DMS79 treated with DMSO at 0.1 percent for 48 hours (cell line): ENCODE measurements at places on chromosomes 6 and 20.

- DNase-seq = no peak
These were observed 20.4 kb downstream of the OSBPL2 start for GRCh38 chr20:62258499-62259293.

- no peak for DNase-seq
These were observed 52.5 kb downstream of the RBL1 start for GRCh38 chr20:37042986-37043972.

GRCh38 chr6:3301506-3301905 lies 42.8 kb downstream of the PSMG4 start:
- no peak for DNase-seq

DNA sequence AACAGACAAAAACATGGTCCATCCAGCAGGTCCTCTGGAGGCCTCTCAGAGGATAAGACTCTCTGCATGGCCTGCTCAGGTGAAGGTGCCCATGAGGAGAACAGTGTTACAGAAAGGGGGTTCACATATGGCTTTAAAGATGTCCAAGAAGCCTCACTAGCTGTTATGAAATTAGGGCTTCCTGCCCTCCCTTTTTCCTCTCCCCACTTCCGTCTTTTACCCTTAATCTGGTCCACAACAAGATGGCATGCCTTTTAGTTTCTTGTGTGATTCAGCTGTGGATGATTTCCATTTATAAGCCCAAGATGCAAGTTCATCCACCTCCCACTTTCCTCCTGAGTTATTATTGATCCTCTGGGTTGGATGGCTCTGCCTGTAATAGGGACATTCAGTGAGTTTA lies 14.0 kb downstream of the GCNT2 start:
- DNase-seq = no peak

DNA sequence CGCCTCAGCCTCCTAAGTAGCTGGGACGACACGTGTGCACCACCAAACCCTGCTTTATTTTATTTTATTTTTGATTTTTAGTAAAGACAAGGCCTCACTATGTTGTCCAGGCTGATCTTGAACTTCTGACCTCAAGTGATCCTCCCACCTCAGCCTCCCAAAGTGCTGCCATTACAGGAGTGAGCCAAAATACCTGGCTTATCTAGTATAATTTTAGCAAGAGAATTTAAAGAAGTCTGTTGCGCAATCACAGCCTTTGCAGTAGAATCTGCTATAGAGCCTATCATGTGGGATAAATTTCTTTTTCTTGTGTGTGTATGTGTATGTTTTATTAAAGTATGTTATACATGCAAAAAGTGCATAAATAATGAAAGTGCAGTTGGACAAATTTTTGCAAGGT lies 92.1 kb upstream of the ANKEF1 start:
- DNase-seq = no peak

DNA sequence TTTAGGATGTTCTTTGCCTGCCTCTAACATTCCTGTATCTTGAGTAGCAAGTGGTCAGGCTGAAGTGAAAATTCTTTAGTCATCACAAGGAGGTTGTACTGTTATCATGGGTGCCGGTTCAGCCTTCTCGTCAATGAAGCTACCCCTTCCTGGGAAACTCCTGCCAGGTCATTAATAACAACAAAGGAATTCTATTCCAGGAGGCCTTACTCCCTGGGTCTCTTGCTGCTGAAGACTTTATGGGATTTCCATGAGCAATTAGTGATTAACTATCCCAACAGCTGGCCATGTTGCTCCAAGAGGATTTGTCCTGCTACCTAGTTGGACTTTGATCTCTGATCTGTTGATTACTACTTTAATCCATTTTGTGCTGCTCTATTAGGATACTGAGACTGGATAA lies 62.7 kb upstream of the ELOVL5 start:
- DNase-seq = no peak

DNA sequence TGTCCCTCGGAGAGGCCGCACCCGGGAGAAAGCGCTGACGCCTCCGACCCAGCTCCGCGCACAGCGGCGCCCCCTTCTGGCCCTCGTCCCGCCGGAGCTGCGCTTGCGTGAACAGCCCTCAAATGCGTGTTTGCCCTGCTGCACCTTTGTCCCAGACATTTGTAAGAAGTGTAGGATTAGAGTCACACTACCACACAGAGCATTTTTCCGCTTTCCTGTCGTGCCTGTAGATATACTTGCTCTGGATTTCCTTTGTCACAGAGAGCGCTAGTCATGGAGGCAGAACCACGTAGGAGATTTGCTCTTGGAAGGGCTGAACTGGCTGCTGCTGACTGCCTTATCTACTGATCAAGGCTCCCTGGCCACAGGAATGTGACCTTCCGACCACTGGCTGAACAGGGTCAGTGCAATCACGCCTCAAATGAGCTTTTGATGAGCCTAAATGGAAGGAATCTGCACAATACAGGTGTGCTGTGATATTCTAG lies 62.3 kb downstream of the PAX1 start:
- no peak for DNase-seq

DNA sequence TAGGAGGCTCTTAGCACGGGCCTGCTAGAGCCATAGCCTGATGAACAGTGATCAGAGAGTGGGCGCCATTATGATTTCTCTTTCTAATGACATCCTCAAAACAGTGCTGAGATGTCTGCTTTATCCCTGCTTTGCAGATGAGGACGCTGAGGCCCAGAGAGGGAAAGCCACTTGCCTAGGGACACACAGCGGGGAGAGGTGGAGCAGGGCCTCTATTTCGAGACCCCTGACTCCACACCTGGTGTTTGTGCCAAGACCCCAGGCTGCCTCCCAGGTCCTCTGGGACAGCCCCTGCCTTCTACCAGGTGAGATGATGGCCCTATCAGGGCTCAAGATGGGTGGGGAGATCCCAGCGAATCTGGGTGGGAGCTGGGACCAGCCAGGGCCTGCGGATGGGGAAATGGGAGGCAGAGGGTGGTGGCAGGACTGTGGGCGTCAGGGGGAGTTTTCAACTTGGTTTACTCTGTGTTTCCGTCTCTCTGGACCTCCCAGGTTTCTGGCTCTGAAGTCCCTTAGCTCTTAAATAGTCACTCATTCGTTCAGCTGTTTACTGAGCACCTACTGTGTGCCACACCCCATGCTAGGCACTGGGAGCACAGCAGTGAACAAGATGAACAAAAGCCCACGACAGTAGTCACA lies 36.7 kb downstream of the SRC start:
- no peak for DNase-seq

GRCh38 chr6:150417899-150418826 lies 49.4 kb downstream of the IYD start:
- DNase-seq = peak; percentile 79

DNA sequence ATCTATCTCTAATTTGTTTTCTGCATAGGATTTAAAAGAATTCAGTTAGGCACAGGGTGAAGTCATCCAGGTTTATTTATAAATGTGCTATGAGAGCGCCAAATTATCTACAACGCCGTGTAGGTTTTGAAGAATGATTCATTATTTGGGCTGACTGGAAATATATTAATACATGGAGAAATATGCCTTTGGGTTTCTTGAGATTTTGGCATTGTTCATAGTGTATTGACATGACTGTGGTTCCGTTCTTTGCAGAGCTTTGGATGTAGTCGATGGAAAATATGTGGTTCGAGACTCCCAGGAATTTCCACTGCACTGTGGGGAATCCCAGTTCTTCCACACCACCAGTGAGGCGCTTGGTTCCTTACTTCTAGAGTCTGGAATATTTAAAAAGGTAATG lies 90.9 kb downstream of the CRYBG1 start:
- DNase-seq = no peak

DNA sequence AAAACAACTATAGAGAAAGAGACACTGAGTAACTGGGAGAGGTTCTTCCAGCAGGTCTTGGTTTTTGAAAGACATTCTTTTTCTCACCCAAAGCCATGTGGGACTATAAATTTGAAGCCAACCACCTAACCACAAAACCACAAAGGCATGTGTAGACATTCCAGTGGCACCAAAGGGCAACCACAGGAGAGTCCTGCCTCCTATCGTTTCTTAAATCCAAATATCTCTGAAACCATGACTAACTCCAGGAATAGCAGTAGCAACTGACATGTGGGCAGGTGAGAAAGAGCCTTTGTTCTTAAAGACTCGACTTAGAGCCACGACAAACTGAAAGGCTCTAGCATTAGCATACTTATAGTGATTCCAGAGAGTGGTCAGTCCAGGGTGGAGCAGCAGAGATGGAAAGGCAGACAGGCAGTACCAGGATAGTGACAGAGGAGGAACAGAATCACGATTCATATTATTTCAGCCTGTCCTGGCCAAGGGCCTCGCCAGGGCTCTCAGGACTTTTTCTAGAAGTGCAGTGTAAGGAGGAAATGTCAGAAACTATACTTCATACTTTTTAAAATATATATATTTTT lies 9.4 kb upstream of the COL9A1 start:
- no peak for DNase-seq

- DNase-seq = no peak
These were observed 103.6 kb downstream of the KIF13A start for GRCh38 chr6:17883665-17884497.

GRCh38 chr6:42375007-42375635 lies 76.6 kb downstream of the TRERF1 start:
- no peak for DNase-seq

DNA sequence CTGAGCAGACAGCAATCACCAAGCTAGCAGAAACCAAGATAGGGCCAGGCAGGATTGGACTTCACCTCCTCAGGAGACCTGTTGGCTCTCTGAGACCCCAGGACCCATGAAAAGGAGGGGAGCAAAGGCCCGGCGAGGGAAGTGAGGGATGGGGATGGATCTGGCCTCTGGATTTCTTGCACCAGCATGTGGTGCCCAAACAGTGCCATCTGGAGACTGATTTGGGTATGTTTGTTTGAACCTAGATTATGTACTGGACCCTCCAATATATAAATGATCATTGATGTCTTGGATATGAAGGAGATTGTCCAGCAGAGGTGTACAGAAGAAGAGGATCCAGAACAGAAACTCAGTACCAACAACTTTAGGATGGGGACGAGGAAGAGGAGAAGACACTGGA lies 83.4 kb upstream of the LY86 start:
- DNase-seq = no peak

DNA sequence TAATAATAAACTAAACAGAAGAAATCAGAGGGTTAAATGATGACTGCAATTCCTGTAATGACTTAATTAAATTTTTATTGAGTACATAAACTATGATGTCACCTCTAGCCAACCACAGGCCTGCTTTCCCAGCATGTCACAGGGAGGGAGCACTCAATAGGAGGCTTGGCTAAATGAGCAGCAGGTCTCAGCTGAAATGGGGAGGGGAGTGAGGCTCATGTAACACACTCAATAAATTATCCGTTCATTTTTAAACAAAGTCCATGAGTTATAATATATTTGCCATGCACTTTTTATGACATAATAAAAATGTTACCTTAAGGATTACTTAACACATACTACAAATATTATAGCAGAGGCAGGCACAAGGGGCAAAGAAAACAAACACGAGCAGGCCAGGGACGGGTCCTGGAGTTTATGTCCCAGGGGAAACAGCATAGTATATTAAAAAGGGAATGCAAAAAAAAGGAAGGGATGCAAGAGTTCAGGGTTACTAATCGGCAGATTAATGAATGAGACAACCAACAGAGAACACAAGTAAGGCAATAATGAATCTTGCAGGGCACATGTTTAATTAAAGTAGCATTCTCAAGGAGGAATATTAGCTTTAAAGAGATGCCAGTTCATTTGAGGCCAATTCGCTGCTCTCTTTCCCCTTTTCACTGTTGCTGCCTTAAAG lies 27.1 kb upstream of the FAM83C start:
- DNase-seq = no peak

- no peak for DNase-seq
These were observed 35.4 kb upstream of the ZNFX1 start for GRCh38 chr20:49313283-49313682.

DNA sequence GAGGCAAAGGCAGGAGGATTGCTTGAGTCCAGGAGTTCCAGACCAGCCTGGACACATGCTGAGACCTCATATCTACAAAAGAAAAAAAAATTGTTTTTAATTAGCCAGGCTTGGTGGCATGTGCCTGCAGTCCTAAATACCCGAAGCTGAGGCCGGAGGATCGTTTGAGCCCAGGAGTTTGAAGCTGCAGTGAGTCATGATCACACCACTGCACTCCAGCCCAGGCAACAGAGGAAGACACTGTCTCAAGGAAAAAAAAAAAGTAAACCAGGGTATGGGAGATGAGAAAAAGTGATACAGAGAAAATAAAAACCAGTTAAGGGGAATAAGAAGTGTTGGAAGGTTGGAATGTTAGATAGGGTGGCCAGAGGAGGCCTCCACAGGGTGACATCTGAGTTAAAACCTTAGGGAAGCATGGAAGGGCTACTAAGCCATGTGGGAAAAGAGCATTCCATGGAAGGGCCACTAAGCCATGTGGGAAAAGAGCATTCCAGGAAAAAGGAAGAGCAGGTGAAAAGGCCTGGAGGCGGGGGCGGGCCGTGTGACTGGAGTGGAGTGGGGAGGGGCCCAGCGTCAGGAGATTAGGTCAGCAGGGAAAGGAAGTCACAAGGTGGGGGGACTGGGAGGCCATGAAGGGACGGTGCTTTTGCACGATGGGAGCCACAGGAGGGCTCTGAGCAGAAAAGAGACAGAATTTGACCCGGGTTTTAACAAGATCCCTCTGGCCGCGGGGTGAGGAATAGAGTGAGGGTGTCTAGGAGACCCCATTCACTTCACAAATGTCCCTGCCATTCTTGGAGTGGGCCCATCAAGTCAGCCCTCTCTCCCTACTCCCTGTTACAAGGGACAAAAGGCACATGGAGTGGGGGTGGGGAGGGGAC lies 18.3 kb downstream of the CPNE5 start:
- DNase-seq = no peak

DNA sequence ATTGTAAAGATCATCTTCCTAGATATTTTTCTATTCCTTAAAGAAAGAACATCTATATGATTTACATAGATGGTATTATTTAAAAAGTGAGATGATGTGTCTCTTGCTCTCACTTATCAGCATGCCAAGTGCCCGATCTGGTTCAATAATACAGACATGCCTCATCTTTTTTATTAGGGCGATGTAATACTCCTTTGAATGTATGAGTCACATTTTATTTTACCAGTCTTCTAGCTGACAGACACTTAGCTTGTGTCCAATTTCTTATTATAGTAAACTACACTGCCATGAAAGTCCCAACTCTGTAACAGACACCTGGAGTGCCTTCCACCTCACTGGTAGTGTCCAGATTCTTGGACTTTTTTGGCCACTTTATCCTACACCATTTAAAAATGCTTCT lies 586.6 kb upstream of the BTBD3 start:
- DNase-seq = no peak

- no peak for DNase-seq
These were observed 85.1 kb upstream of the ESR1 start for GRCh38 chr6:151722342-151722741.

GRCh38 chr6:31585491-31585890 lies 586 bp upstream of the LST1 start:
- DNase-seq = no peak

GRCh38 chr20:62908971-62909791 lies 17.1 kb downstream of the DIDO1 start:
- peak; percentile 39 for DNase-seq
